ENCODE measurements at places on chromosomes 1 and 21. TPM values are rescaled to one million over a fixed set of nuclear protein-coding genes. Genes with fewer than 3 reads are reported as not detected.

The OBSCN gene
- 14.7 TPM for total RNA-seq

The S1PR1 gene
- 16.0 TPM for total RNA-seq

The MYBPH gene
- total RNA-seq = 0.88 TPM

The SLC45A1 gene
- 1.9 TPM for total RNA-seq

The IL6R gene
- total RNA-seq = 3.7 TPM

The TRAPPC10 gene
- 47.1 TPM for total RNA-seq

The CFHR5 gene
- not detected for total RNA-seq

Data from placental pericyte (primary cell).